ENCODE measurements at places on chromosomes 2 and 18.

DNA sequence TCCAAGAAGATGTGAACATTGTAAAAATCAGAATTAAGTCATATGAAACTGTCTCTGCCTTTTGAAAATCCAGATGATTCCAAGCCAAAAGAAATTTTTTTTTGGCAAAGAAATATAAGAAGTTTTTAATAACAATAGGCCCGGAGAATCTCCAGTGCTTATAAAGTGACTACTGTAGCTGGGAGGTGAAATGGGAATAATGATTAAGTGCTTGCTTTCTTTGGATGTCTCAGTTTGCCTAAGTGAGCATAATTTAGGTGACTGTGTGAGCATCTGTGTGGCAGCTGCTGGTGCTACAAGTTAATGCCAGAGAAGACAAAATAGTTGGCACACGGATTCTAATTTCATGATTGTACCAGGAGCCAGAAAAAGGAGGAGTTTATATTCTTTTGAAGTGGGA is 185.0 kb downstream of the LTBP1 start:
- DNase-seq = no peak

GRCh38 chr18:634551-635045 is 22.9 kb upstream of the TYMS start:
- DNase-seq = no peak

DNA sequence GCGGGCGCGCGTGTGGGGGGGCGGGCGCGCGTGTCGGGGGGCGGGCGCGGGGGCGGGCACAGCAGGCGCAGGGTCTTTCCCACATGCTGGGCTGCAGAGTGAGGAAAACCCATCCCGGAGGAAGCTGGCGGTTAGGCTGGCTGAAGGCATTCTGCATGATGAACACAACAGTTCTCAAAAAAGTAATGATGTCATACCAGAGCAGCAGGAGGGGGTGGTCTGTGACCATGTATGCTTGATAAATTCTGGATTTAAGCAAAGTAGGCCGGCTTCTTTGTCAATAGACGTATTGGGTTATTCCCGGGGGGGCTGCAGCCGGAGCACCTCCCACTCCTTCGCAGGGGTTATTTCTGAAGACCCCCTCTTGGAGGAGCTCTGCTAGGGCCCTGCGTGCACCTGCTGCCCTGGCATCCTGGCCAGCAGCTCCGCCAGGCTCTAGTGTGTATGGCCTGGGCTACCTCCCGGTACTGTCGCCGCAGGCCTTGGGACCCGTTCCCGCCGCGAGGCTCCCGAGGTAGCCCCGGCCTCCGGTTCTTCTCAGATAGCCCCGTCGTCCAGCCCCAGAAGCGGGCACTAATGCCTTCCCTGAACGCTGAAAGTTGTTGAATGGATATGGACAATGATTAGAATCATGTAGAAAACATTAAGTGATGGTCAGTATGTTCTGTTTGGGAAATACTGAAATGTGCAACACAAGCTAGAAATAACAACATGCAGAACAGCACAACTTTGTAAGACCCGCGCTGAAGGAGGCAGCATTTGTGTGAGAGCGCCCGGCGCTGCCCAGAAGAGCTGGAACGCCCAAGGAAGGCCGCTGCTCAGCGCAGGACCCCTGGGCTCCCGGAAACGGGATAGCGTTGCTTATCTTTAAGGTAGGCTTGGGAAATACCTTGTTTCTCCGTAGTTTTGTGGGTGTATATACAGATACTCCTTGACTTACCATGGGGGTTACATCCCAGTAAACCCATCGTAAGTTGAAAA is 101.4 kb upstream of the RAB6C start:
- no peak for DNase-seq

DNA sequence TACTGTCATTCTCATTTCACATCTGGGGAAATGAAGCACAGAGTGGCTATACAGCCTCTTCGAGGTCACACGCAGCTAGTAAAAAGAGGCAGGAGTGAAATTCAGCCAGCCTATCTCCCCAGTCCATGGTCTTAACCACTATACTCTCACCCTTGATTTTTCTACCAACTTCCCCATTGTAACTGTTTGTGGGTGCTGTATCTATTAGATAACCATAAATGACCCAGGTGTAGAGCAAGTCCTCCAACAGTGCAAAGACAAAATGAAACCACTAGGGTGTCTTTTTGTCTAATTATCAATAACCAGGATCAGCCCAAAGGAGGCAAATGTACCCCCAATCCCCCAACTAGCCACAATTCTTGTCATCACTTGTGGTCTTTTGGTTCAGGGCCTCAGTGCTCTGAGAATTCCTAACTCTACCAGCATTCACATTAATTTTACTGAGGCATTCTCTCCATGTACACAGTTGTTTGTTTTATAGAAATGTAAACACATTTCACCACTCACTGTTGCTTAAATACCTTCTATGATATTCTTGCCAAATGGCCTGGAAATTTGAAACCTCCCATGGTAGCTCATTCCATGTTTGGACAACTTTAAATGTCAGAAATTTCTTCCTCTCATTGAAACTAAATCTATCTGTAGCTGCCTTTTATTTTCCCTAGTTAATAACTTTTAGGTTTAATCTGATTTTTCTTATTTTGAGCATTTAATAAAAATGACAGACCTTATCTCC is 58.7 kb downstream of the SLC40A1 start:
- no peak for DNase-seq

GRCh38 chr2:75458201-75458600 is 102.5 kb downstream of the EVA1A start:
- no peak for DNase-seq

- no peak for DNase-seq
These were observed 129.9 kb downstream of the CDC42EP3 start for GRCh38 chr2:37541516-37541915.

DNA sequence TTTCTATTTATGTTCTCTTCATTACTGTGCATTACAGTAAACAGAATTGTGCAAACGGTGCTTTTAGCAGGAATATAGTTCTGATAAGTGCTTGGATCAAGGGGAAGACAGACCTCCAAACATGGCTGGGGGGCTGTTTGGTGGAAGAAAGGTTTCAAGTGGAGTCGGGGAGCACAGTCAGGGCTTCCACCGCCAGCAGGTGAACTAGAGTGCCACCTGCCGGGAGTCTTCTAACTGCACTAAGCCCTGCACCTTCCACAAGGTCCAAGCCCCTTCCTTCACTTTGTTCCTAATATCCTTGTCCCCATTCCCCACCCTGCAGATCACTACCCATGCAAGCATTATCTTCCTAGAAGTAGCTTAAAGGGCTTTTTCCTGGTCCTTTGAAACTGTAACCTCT is 11.1 kb downstream of the ONECUT2 start:
- DNase-seq = no peak

- DNase-seq = no peak
These were observed 94.4 kb upstream of the NEUROD1 start for GRCh38 chr2:181774685-181775084.

DNA sequence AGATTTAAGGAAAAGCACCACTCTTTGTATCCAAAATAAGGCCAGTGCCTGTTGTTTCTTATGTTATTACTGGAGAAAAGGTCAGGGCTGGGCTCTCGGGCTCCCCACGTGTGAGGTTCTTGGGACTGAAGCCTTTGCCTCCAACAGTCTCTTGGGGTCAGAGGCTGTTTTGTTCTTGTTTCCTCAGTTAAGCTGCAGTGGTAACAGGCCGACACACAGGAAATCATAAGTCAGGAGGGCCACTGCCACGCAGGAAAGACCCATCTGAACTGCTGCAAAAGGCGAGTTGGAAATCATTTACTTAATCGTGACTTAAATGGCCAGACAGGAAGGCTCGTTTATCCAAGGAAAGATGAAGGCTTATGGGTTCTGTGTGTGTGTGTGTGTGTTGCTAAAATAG is 30.3 kb upstream of the IL37 start:
- DNase-seq = no peak

DNA sequence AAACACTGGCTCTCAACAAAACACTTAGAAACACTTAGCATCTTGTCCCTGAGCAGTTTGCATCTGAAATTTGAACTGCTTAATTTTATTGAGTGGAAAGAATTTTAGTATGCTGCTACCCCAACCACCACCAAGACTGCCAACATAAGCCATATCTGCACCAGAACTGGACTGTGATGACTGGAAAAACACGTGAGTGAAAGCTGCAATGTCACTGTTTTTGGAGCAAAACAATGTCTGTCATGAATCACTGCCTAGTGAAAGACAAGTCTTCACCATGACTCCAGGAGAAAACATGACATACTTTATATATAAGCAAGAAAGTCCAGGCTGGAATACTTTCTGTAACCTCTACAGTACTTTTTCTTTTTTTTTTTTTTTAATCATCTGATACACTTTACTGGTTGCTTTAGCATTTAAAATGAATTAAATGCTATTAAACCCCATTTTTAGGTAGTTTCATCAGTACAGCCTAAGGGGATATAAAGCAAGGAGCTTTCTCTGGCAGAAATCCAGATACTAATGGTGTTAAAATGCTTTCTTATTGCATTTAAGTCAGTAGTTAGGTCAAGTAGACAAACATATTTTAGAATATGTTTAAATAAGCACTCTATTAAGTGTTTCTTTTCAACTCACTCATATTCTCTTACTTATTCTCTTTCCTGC is 2129.4 kb upstream of the PIK3C3 start:
- DNase-seq = no peak

DNA sequence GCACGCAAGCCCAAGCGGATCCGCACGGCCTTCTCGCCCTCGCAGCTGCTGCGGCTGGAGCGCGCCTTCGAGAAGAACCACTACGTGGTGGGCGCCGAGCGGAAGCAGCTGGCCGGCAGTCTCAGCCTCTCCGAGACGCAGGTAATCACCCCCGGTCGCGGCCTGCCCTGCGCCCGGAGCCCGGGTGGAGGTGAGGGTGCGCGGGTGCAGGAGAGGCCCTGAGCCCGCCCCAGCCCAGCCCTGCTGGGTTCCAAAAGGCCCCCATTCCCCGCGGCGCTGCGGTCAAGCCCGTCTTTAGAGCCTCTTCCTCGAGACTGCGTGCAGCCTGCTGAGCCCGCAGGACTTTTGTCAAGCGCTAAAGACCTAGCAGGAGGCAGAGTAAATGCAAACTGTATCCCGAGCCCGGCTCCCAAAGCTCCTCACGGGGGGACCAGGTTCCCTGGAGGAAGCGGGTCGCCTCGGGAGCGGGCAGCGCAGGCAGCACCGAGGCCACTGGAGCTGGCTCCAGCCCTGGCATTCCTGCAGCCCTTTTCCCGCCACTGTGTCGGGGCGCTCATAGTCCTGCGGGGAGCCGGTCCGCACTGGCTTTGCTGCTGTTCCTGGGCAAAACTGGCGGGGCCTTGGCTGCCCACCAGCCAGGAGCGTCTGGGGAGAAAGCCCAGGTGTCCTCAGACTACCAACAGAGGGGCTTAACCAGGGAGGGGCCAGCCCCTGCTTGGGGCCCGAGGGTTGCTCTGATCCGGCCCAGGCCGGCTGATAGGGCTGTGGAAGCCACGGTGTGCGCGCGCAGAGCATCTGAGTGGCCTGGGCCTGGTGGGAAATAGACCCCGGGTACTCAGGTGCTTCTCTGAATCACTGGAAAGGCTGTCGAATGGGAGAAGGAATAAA is 7.3 kb downstream of the EMX1 start:
- DNase-seq = no peak

GRCh38 chr18:74303936-74304335 is 11.7 kb upstream of the C18orf63 start:
- DNase-seq = no peak

- DNase-seq = no peak
These were observed 74.2 kb downstream of the GLI2 start for GRCh38 chr2:120809609-120810440.

DNA sequence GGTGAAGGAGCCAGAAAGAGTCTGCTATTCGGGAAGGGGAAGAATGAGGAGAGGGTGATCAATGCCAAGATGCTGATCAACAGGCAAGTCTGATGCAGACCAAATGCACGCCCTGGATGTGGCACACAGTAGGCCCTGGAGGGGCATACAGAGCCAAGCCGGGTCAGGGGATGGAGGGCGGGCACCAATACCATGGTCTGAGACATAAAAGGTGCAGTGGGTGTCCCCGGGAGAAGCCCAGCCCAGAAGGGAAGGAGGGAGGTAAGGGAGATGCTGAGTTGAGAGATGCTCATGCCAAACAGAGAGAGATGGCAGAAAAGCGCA is 66.6 kb upstream of the ID2 start:
- DNase-seq = no peak

DNA sequence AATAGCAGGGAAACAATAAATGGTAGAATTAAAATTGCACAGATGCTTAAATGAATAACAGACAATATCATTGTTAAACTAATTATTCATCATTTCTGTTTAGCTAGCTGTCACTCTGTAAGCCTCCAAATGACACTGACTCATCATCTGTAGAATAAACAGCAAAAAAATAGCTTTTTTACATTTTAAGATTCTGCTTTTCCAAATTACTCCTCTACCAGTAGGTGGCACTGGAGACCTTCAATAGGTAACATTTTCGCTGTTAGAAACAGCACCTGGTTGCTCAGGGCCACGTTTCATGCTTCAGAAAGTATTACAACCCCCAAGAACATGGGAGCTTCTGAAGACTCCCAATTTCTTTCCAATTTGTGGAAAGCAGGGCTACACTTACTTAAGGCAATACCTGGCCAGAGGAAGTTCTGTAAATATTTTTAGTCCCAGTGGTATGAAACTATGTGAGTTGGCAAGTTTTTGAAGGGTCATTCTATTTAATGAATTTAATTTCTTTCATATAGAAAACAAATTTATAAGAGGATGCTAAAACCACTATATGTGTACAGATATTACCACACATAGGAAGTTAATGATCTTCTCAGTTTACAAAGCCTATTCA is 45.4 kb downstream of the TTN start:
- DNase-seq = no peak

DNA sequence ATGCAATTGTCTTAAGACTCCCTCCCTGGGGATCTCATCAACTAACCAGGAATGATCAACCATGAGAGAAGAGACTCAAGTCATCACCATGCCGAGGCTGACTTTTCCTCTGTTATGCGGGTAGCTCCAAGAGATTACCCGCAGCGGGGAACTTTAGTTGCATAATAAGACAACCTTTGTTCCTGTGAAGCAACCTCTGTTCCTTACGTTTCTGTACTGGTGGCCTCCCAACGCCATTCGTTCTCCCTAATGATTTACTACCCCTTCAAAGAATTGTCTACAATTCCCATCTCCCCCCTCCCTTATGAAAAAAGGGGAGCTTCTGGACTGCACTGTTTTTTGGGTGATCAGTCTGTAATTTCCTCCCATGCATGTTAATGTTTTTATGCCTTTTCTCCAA is 66.1 kb upstream of the LRPPRC start:
- DNase-seq = no peak

DNA sequence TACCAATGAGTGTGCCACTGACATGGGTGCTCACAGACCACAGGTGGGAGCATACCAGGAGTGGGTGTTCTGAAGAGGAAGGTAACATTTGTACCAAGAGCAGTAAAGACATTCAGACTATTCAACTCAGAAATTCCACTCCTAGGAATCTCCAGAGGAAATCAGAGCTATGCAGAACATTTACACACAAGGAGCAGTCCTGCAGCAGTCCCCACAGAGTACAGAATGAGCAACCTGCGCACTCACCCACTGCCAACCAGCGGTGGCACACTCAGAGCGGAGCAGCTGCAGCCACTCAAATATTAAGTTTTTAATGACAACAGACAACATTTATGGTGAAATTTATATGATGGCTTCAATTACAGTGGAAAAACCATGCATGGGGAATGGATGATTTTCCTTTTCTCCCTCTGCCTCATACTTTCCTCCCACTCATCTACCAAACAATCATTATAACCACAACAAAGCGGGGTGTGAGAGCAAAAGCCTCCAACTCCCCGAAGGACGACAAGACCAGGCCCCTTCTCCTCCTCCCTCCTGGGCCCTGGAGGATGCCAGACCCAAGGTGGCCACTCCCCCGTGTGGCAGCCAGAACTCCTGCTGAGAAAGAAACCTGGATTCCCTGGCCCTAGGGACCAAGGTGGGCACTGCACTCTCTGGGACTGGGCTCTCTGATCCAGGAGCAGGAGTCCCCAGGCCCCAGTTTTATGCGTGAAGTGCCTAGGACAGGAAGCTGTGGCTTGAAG is 5.4 kb downstream of the HS6ST1 start:
- DNase-seq = no peak

GRCh38 chr2:239636808-239637207 is 236.0 kb upstream of the HDAC4 start:
- no peak for DNase-seq
